ENCODE measurements at places on chromosomes 13 and 19.

DNA sequence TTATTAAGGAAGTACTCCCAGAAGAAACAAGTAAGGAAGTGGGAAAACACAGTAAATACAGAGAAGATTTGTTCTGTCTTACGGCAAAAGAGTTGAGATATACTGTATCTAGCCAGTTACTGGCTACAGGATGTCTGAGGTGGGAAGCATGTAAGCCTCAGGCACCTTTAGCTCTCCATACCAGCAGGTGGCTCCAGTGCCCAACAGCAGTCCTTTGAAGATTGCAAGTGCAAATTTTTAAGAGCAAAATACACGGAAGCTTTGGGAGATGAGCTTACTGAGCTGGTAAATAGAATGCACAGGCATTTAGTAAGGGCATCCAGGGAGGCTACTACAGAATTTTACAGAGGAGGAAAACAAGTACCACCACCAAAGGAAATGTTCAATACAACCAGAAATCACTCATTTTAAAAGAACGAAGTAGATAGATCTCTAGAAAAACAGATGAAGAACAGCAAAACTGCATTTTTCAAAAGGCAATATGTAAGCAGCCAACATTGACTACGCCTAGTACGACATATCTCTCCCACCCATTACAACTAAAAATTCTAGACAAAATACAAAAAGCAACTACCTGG lies 57.9 kb upstream of the VSTM2B start:
- peak; percentile 56 for DNase-seq

- no peak for DNase-seq
Measured at GRCh38 chr13:20995245-20995838, 66.0 kb downstream of the LATS2 start.

DNA sequence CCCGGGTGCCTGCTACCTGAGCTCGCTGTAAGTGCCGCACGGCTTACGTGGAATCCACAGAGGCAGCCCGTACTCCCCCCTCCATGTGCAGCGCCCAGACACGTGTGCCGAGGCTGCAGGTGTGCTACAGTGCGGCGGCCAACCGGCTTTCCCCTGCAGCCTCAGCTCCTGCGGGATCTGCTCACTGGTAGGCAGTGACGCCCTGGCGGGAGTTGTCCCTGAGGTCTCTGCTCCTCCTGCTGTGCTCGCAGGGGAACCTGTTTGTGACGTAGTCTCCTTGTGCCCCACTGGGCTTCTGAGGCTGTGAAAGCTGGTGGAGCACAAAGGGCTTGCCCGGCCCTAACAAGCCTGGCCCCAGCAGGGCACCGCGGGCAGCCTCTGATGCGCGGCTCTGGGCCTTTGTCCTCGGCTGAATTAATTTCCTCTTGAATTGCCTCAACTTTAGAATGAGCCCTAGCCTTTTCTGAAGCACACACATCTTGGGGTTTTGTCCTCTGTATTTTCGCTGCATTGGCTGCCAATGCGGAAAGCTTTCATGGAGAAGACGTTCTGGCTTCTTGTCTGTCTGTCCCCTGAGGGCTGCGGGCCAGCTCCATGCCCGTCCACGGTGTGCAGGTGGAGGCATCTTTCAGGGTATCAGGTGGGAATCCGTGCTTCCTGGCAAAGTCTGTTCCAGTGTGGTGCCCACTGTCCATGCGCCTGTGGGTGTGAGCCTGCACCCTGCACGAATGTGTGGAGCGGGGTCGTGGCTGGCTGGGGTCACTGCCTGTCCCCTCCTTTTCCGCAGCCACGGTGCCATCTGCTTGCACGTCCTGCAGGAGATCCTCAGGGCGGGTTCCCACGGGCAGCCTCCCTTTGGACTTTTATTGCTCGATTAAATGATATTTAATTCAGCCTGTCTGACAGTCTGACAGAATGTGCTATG lies 77.3 kb upstream of the MCF2L start:
- peak; percentile 95 for DNase-seq

DNA sequence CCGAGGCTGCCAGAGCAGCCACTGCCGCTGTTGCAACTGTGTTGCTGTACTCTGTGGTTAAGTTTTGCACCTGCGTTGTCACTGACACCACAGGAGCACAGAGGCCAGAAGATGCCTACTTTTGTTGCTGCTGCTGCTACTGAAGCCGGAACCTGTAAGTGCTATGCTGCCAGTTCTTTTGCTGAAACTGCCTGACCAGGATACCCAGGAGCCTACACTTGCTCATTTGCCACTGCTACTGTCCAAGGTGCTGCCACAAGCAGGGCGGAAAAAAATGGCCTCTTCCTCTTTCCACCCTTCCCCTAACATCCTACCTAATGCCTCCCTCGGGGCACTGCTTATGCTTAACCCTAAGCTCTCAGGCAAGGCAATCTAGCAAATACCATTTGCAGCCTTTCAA lies 29.0 kb upstream of the NBEA start:
- DNase-seq, result peak; percentile 71

- DNase-seq, result no peak
Measured at GRCh38 chr13:100273552-100273951, 184.7 kb downstream of the PCCA start.

- no peak for DNase-seq
Measured at GRCh38 chr13:110937511-110938285, 22.8 kb upstream of the ANKRD10 start.

DNA sequence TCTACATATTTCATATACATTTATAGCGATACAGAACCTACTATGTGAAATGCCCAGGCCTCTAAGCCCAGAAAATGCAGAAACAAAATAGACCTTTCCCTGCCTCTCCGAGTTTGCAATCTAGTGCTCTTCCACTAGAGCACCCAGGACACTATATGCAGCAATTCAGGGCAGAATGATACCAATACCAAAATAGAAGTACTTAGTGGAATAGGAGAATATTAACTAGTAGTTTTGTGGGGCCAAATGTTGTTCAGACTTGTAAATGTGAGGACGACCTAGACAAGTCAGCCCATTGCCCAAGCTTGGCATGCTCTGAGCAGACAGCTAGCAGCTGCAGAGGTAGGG lies 35.8 kb upstream of the FLT1 start:
- DNase-seq, result no peak

DNA sequence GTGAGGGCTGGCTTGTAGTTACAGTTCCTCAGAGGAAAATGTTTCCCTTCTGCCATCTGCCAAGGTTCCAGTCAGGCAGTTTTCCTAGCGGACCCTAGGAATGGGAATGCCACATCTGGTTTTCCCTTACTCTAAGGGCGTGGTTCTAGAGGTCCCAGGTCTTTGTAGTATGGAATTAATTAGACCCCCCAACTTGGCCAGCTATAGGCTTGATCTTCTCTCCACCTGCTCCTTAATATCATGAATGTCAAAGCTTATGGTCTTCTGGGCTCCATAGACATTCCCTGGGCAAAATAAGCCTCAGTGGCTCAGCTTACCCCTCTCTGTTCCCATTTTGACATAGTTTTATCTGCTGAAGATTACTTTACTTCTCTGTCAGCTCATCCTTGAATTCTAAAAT lies 70.0 kb downstream of the ZNF568 start:
- DNase-seq, result no peak

GRCh38 chr13:83881140-83881684 lies 1.1 kb downstream of the SLITRK1 start:
- peak; percentile 8 for DNase-seq

DNA sequence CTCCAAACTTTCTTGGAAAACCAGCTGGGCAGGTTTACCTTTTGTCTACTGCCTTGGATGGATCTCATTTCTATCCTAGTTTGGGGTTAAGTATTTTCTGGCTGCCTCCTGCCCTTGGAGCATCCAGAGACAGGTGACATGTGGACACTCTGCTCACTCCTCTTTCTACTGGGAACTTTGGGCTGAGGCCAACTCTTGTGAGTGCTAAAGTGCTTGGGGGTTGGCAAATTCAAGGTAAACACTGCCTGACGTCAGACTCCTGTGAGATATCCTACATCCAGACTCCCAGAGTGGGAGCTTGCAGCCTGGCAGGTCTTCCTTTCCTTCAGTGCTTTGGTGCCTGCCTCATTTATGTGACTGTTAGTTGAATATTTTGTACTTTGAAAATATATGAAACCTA lies 388.1 kb downstream of the KCNRG start:
- DNase-seq, result no peak

DNA sequence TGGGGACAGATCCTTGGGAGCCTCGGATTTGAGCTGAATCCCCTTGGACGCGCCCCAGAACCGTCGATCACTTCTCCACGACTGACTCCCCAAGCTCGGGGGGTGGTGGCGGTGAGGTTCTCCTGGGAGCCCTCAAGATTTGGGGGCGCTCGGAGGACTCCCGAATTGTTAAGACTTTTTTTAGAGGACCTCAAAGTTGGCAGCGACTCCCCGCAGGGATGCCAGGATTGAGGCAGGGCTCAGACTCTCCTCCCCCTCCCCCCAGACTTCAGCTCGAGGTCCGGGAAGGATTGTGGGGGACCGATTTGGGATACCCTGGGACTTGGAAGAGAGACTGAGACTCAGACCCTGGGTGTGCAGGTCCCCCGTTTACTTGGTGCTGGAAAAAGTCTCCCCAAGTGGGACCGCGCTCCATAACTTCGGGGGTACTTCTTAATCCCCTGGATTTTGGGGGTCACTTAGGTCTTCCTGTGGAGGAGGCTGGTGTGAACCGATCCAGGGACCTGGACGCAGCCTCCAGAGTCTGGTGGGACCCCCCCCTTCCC lies 665 bp downstream of the VASP start:
- peak; percentile 57 for DNase-seq

GRCh38 chr19:7751157-7751783 lies 3.9 kb upstream of the CD209 start:
- no peak for DNase-seq

DNA sequence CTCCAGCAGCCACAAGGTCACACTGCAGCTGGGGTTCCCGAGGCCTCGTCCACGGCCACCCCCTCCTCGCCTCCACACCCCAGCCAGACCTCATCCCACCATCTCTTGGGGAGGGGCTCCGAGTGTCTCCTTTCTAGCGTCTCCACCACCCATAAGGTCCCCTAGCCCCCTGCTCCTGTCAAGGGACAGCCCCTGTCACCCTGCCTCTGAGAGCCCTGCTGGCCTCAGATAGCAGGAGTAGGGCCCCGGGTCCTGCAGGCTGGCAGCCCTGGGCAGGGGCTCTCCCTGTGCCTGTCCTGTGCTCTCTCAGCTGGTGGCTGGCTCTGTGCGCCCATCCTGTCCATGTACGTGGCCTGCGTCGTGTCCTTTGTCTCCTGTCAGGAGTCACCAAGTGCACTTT lies 17.0 kb downstream of the COMP start:
- DNase-seq, result no peak

GRCh38 chr13:97435794-97436193 lies 1.8 kb downstream of the RAP2A start:
- DNase-seq, result no peak

- DNase-seq, result no peak
Measured at GRCh38 chr13:100980171-100980570, 305.6 kb upstream of the TMTC4 start.

DNA sequence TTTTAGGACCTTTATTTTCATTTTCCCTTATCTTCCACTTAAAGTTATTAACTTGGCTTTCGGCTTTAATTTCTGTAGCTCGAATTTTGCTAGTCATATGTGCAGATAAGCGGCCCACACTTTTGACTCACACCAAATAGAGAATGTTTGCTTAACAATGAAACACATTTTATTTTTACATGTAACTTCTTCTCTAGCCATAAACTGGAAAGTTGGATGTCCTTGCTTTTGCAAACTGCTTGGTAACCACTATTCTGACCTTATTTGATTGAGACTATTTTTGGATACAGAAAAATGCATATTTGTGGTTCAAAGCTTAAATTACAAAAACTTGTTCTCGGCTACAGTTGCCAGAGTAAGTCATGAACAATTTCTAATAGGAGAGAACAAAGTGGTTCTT lies 600.0 kb downstream of the KCTD12 start:
- DNase-seq, result no peak

DNA sequence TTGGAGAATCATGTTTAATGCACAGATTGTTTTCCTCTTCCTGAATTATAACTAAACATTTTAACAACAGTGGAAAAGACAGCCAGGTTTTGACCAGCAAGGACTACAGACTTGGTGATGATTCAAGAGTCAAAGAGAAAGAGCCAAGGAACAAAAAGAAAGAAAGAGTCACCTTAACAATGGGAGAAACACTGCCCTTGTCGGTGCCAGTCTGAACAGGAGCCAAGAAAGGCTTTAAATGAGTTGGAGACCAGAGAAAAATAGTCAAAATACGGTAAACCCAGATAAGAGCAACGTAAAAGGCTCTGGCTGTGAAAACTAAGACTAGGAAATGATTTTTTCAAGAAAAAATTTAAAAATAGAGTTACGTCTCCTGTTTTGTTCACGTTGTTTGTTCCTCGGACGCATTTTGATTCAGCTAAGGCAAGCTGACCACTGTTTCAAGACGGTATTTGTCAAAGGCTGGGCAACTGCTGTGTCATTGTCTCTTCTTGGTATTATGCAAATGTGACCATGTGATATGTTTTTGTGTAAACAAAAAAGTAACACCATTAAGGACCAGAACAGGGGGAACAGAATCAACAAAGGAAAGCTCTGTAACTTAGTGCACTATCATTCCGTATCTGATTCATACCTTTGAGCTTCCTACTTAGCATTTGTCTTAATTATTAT lies 634.5 kb downstream of the LIG4 start:
- DNase-seq, result peak; percentile 51

- no peak for DNase-seq
Measured at GRCh38 chr13:74080762-74081161, 53.4 kb downstream of the KLF12 start.

- DNase-seq, result no peak
Measured at GRCh38 chr13:97356592-97356991, 77.4 kb upstream of the RAP2A start.

DNA sequence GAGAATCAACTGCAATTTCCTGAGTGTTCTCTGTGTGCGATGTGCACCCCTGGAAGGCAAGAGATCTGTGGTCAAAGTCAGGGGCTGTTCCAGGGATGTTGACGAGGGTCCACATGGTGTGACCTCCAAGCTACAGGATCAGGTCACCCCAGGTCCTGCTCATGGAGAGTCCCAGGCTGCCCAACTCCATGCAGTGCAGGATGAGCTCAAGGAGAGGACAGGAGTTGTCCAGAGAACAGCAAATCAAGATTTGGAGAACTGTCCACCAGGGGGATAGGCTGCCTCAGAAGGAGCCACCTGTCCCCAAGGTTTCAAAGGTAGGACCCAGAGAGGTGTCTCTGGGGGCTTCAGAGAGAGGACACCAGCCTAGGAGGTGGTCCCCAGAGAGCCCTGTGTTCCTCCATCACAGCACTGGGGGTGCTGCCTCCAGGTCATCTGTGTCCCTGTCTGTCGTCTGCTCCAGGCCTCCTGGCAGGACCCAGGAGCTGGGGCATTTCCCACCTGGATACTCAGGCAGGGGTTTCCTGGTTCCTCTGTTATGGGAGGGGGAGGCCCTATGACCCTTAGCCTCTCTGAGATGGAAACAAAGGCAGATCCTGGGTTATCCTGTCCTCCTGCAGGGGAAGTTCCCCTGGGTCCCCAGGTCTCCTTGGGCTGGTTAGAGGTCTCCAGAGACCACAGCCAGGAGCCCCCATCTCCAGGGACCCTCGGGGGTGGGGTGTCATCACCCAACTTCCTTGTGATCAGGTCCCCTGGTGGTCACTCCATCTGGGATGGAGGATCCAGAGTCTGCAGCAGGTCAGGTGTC lies 2.1 kb upstream of the CEACAM7 start:
- no peak for DNase-seq

GRCh38 chr19:42254089-42254849 lies 659 bp downstream of the ERF start:
- DNase-seq, result peak; percentile 94

GRCh38 chr13:113855012-113855921 lies 8.6 kb downstream of the GAS6 start:
- no peak for DNase-seq
